Right lung (tissue), 10 donors: ENCODE measurements at places on chromosomes 13 and 19. TPM values are rescaled to one million over a fixed set of nuclear protein-coding genes. Genes with fewer than 3 reads are reported as not detected.

TRPM4 gene
- polyA plus RNA-seq = 31.7 TPM

DNA sequence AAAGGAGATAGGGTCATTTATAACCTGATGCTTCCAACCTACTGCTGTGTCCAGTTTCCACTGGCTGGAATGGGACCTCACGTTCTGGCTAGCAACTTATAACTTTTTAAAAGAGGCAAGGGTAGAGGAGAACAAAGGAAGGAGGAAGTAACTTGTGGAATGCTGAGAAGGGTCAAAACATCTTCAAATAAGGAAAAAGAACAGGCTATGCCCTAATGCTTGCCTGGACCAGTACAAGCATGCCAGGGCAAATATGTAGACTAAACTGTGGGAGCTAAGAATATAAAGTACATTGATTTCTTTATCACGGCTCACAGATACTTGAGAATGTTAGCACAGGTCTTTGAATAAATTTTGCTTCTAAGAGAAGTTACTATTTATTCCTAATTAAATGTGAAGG is 1.5 kb upstream of the ZNF561 start:
- DNase-seq = no peak

C19orf85 gene
- not detected for polyA plus RNA-seq

ZFP14 gene
- 16.1 TPM for polyA plus RNA-seq

- DNase-seq = no peak
Observed at GRCh38 chr13:41501281-41501680, 43.9 kb downstream of the RGCC start.

DNA sequence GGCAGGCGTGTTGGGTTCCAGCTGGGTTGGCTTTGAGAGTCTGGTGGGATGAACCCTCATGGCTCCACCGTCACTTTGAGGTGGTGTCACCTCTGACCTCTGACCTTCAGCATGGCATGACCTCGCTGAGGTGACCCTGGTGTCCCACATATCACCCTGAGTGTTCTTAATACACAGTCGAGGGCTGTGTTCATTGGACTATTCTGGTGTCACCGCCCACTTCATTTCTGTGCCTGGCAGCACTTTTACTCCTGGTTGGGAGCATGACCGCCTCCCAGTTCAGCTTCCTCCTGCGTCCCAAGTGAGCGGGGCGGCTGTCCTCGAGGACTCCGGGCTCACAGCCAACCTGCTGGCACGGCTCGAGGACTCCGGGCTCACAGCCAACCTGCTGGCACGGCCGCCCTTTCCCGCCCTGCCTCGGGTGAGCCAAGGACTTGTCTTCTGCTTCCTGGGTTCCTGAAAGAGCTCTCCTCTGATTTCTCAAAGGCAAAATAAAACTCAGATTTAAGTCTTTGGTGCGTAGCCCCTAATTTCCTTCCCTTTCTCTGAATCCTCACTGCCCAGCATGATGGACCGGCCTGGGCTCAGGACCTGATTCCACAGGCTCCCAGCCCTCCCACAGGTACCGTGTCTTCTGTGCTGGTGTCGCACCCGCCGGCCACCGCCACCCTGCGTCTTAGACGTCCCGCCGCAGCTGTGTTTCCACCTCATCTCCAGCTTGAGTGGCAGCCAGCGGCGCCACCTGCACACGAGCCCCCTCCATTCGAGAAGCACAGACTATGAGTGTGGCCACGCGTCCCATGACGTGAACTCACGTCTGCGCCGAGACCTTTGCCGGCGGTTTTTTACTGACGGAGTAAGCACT is 10.4 kb downstream of the ATP4B start:
- DNase-seq = peak; percentile 79

DNA sequence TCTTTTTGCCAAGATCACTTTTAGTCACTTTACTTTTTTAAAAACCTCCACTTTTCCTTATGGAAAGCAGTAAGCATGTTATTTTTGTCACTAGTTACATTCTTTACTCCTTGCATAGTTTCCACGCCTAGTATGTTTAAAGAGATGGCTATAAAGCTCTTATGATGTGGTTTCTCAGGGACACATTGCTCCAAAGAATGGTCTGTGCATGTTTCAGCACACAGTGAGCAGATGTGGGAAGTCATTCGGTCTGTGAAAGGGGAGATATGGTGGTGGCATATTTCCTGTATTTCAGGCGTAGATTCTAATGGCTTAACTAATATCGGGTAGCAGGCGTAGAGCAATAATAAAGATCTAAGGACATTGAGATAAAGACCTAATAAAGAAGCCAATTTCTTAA is 180.7 kb downstream of the SLITRK6 start:
- DNase-seq = no peak

ZNF548 gene
- polyA plus RNA-seq = 49.6 TPM

DNA sequence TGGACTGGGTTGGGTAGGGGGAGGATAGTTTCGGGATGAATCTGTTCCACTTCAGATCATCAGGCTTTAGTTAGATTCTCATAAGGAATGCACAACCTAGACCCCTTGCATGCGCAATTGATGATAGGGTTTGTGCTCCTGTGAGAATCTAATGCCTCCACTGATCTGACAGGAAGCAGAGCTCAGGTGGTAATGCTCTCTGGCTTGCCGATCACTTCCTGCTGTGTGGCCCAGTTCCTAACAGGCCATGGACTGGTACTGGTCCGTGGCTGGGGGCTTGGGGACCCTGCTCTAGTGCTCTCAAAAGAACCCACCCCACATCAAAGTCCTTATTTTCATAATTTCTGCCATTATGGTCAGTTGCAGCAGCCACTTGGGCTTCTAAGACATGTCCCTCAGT is 30.1 kb downstream of the DNAJC3 start:
- DNase-seq = no peak

GRCh38 chr13:49739498-49740187 is 48.4 kb upstream of the EBPL start:
- DNase-seq = no peak

GRCh38 chr19:49430172-49430677 is 5.0 kb downstream of the GFY start:
- no peak for DNase-seq

- DNase-seq = no peak
Observed at GRCh38 chr13:67857581-67858310, 627.6 kb upstream of the PCDH9 start.

DNA sequence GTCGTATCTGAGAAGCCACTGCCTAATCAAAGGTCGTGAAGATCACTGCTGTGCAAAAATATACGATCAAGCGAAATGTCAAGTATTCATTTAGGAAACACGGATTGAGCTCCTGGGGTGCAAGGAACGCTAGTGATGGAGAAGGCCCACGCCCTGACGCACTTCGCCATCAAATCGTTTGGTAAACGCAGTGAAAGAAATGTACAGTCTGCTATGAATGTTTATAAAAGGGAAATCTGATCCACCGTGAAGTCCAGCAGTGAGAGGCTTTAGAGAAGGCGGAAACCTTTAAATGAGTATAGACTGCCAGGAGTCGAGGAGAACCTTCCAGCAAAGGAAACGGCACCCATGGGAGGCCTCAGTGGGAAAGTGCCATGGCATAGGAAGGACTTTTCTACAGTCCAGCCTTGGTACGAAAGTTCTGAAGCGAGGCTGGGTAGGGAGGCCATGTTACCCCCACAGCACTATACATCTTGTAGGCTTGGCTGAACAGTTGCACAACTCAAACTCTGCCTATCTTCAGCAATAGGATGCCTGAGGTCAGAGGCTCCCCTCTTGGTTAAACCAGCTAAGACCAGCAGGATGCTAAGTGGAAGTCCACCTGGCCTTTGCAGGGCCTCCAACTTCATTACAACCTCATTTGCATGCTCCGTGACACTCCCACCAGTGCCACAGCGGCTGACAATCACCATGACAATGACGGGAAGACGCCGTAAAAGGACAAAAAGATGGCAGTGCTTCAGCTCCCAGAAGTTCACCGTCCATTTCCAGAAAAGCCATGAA is 20.4 kb downstream of the PCID2 start:
- DNase-seq = no peak

MED4 gene
- 97.9 TPM for polyA plus RNA-seq

DNA sequence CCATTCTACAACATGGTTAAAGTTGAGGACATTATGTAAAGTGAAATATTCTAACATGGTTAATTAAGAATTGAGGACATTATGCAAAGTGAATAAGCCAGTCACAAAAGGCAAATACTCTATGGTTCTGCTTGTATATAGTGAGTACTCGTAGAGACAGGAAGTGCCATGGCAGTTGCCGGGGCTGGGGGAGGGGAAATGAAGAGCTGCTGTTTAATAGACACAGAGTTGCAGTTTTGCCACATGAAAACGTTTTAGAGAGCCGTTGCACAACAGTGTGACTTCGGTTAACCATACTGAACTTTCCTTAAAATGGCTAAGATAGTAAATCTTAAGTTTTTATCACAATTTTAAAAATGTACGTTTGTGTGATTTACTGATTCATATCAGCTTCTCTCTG is 176.9 kb downstream of the SHISA2 start:
- no peak for DNase-seq

DNA sequence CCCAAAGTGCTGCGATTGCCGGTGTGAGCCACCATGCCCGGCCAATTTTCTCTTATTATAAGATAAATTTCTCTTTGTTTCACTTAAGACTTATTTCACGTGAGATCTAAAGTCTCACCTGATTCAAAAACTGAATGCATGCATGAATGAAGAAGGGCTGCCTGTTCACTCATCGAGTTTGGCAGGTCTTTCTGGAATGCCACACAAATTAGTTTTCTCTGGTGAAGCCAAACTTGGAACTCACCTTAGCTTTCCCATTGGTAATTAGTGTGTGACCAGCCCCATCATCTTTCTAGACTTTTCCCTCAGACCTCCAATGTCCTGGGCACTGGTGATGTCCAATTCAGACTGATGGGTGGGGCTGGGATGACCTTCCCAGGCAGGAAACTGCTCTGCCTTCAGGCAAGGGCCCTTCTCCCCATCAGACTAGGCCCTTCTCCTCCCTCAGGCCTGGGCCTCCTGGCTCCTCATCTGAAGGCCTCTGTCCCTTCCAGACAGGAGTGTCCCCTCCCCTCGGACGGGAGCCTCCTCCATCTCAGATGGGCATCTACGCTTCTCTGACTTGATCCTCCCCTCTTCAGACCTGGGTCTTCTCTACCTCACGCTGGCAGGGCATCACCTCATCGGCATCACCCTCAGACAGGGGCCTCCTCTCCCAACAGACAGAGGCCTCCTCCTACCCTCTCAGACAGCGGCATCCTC is 14.4 kb downstream of the C3 start:
- no peak for DNase-seq

- no peak for DNase-seq
Observed at GRCh38 chr13:23567906-23568460, 2.2 kb upstream of the TNFRSF19 start.

DNA sequence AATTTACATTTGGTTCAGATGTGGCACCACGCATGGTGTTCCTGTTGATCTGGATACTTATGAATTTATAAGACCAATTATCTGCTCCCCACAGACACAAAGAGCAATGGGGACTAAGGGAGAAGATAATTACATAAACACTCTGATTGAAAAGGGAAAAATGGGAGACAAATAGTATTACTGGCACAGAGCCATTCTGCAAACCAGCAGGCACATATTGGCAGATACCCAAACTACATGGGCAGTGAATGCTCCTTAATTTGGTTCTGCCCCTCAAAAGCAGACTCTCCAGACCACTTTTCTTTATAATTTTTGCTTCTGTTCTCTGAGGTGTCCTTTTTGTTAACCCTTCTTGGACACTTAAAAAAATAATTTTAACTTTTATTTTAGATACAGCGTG is 1674.2 kb downstream of the PCDH9 start:
- no peak for DNase-seq

DNA sequence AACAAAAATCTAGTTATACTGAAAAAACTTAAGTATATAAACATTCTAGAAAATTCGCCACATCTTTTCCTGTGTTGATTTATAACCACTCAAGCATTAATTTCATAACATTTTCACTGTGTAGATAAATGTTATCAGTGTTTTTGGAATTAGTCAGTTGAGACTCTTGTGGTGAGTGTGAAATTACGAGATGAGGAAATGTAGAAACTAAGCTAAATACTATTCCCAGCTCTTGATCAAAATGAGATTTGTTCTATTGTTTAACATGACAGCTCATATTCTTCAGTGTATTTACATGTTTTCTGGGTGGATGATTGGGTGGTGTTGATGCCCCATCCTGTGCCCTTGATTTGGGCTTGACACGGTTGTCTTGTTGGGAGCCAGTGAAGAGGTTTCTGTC is 406.8 kb downstream of the DACH1 start:
- no peak for DNase-seq

GRCh38 chr19:50203281-50204080 is at the start of gene MYH14:
Gene MYH14 (plus strand): TSS chr19:50203622. CDS start chr19:50210366, 6,744 bp downstream.
- DNase-seq = peak; percentile 92

SIGLEC7 gene
- polyA plus RNA-seq = 0.66 TPM

- peak; percentile 77 for DNase-seq
Observed at GRCh38 chr19:20186174-20186573, 19.2 kb downstream of the ZNF486 start.

DNA sequence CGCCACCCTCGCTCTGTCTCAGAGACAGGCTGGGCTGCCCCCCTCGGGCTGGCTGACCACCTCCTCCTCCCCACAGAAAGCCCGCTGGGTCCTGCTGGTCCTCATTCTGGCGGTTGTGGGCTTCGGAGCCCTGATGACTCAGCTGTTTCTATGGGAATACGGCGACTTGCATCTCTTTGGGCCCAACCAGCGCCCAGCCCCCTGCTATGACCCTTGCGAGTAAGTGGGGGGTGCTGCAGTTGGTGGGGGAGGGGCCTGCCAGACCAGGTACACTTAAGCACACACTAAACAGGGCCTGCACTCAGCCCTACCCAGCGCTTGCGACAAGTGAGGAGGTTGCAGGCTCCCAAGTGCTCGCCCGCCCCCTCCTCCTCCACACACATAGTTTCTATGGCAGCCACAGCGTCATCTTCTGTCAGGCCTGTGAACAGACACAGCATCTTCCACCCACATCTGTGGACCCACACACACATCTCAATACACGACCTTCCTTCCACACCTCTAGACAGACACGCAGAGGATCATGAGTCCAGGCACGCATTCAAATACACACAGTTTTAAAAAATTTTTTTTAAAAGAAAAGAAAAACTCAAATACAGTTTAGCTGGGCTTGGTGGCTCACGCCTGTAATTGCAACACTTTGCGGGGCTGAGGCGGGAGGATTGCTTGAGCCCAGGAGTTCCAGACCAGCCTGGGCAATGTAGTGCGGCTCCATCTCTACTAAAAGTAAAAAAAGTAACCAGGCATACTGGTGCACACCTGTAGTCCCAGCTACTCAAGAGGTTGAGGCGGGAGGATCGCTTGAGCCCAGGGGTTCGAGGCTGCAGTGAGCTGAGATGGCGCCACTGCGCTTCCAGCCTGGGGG is 18.4 kb downstream of the PLD3 start:
- peak; percentile 49 for DNase-seq

DNA sequence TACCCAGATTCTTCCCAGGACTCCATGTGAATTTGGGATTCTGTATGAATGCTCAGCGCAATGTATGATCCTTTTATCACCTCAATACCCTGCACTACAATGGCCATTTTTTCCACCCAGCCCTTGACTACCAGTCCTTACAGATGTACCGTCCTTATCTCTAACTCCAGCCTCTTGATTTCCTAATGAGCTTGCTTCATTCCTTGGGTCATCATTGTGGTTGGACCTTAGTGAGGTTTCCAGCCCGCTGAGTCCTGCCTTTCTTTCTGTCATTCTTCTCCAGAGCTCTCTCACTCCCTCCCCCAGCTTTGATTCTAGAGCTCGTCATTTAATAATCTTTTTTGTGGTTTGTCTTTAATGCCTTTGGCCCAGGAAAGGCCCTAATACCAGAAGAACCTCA is 438.5 kb downstream of the ZNF536 start:
- no peak for DNase-seq

KISS1R gene
- polyA plus RNA-seq = not detected
